ENCODE measurements at places on chromosomes 2 and 18.

DNA sequence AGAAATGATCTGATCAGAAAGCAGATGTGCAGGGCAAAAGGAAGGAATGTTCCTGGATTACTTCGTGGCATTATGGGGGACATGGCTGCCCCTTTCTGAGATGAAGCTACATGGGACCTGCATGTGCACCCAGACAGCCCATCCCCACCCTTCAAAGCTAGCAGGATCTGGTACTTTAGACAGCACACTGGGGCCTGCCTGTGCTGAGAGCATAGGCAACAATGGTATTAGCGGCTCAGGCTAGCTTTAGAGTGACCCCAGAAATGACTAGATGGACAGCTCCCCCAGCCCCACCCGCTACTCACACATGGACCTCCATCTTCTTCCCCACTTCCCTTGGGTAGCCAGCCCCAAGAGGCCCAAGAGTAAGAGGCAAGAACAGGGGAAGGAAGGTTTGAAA lies 61.5 kb upstream of the NFE2L2 start:
- DNase-seq: no peak

- DNase-seq: no peak
Observed at GRCh38 chr2:25491003-25491696, 149.4 kb upstream of the DNMT3A start.

DNA sequence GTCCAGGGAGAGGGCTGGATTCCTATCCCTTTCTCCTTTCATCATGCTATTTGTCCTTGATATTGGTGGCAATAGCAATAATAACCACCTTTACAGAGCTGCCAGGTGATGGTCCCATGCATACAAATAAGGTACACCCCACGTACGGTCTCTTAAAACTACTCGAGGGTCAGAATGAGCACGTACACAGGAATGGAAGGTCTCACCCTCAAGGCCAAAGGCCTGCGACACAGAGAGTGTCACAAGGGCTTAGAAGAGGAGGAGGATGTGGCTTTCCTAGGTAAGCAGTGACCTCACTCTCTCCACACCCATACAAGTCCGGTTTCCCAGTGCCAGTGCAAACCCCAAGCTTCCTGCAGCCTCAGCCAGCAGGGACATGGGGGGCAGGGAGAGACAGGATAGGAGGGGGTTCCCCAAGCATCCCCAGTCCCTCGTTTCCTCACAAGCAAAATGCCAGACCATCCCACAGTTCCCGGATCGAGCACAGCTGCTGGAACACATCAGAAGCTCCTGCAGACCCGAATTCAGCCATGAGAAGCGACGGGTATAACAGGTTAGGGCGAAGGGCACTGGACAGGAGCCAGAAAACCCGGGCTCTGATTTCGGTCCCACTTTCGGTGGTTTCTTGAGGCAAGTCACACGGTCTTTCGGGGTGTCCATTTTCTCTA lies 49.2 kb downstream of the PLB1 start:
- DNase-seq: no peak

DNA sequence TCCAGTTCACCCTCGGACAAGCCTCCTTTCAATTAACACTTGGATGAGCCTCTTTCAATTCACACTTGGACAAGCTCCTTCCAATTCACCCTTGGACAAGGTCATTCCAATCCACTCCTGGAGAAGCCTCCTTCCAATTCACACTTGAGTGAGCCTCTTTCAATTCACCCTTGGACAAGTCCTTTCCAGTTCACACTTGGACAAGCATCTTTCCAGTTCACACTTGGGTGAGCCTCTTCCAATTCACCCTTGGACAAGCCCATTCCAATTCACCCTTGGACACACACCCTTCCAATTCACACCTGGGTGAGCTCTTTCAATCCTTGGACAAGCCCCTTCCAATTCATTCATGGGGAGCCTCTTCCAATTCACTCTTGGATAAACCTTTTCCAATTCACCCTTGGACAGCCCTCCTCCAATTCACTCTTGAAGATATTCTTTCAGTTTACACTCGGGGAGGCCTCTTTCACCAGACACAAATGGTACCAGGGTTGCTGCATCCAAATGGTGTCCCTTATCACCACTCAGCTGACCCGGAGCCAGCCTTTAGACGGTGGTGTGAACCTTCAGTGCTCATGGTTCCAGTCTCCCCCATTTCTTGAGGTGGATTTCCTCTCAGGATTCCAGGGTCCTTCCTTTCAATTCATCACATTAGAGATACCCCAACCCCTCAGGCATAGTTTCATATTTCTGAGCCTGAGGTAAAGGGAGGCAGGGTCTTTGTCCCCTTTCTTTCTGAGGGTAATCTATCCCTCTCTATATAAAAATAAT lies 183.6 kb downstream of the SH3BP4 start:
- DNase-seq: no peak

- no peak for DNase-seq
Observed at GRCh38 chr18:74525741-74526140, 8.6 kb upstream of the CNDP1 start.

- no peak for DNase-seq
Observed at GRCh38 chr2:127054996-127055785, 51.8 kb downstream of the BIN1 start.

- no peak for DNase-seq
Observed at GRCh38 chr18:52345428-52345827, 5.4 kb downstream of the DCC start.

- peak; percentile 1 for DNase-seq
Observed at GRCh38 chr2:237253046-237253702, 160.8 kb downstream of the COL6A3 start.

DNA sequence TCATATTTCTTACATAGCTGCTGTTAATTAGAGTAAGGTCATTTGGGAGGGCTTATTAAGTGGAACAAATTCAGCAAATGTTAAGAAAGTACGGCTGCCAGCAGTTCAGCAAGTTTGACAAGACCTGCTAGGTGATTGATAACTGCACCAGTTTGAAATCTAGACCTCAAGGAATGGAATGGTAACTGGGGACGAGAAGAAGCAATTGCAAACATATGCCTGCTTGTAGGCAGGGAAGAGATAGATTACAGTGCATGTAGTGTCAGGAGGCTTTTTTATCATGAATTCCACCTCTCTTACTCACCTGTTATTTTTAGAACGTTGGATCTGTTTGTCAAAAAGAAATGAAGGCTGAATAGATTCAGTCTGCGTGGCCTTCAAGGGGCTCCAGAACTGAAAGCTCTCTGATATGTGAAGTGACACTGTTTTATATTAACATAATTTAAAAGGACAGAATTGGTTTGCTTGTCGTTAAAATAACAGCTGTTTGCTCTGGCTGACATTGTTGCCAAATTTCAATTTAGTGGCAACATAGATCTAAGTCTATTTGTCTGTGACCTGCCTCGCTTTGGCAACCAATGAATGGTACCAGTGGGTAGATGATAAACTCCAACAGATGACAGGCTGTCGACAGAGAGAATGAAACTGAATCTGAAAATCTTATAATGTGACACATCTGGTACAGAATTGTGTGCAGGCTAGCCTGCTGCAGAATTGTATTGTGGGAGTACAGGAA lies 199.3 kb downstream of the ZNF407 start:
- peak; percentile 81 for DNase-seq

DNA sequence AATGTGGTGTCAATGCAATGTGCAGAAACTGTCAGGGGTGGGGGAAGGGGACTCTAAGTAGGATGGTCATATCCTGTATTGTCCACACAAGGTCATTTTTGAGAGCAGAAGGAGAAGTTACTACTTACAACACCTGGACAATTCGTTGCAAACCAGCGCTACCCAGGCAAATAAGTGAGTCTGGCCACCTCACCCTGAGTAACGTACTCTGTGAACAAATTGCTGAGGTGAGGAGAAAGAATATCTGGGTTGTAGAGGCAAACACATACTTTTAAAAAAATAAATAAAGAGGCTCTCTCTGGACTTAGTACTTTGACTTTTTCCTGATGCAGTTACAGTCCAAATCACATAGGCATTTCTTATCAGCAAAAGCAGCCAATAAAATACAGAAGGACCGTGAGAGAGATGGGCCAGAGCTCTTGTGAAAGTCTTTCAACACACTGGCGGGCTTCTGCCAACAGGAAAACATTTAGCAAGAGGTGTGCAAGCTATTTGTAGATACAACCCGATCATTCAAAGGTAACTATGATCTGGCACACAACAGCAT lies 268.2 kb upstream of the ID2 start:
- no peak for DNase-seq

DNA sequence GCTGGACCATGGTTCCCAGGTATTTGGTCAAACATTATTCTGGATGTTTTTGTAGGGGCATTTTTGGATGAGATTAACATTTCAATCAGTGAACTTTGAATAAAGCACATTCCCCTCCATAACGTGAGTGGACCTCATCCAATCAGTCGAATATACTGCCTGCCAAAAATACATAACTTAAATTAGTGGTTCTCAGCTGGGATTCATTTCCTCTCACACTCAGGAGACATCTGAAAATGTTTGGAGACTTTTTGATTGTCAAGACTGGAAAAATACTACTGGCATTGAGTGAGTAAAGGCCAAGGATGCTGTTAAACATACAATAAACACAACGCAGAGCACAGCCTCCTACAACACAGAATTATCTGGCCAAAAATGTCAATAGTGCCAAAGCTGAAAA lies 198.2 kb downstream of the MYO1B start:
- no peak for DNase-seq

- no peak for DNase-seq
Observed at GRCh38 chr2:5453220-5454050, 238.7 kb upstream of the SOX11 start.

DNA sequence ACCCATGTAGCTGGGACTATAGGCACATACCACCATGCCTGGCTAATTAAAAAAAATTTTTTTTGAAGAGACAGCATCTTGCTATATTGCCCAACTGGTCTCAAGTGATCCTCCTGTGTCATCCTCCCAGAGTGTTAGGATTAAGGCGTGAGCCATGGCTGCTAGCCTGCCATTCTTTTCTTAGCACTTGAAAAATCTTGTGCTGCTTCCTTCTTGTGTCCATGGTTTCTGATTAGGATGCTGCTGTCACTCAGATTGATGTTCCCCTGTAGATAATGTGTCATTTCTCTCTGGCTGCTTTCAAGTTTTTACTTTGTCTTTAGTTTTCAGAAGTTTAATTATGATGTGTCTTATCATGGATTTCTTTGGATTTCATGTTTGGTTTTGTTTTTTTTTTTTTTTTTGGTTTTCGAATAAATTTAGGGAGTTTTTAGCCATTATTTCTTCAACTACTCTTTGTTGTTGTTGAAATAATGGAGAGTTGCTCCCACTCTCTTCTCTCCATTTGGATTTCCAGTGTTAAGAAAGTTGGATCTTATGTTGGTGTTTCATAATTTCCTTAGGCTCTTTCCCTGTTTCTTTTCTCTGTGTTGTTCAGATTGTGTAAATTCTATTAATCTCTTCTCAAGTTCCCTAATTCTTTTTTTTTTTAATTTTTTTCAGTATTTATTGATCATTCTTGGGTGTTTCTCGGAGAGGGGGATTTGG lies 2.5 kb downstream of the ATP9B start:
- DNase-seq: no peak

- no peak for DNase-seq
Observed at GRCh38 chr2:69646714-69647113, 3.2 kb upstream of the AAK1 start.

- peak; percentile 20 for DNase-seq
Observed at GRCh38 chr2:150924878-150925277, 336.8 kb downstream of the RBM43 start.

GRCh38 chr2:218709908-218710307 lies 727 bp upstream of the TTLL4 start:
- no peak for DNase-seq

DNA sequence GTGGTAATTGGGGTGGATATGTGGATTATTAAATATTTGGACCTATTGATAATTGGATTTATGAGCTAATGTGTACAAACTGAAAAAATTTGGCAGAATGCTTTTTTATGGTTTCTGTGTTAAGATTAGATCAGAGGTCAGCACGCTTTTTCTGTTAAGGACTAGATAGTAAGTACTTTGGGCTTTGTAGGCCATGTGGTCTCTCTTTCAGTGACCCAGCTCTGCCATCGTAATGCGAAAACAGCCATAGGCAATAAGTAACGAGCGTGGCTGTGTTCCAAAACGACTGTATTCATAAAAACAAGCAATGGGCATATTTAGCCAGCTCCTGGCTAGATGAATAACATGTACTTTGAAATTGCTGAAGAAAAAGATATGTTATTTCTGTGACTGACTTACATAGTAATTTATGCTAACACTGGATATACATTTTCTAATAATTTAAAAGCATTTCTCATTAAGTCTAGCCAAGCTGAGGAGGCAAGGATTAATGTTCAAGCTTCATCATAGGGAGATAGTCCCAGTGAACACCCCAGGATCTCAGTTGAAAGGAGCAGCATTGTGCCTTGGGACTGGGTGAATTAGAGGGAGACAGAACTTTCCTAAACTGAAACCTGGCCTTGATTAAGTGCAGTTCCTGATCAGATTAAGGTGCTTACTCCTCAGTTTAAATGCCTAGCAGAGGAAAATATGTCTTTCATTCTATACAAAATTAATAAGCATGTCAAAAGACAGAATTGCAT lies 20.0 kb downstream of the CCDC138 start:
- DNase-seq: peak; percentile 41
